Hepatocyte (in vitro differentiated cells): ENCODE measurements at places on chromosomes 11 and 22. TPM values are rescaled to one million over a fixed set of nuclear protein-coding genes. Genes with fewer than 3 reads are reported as not detected.
A peak's percentile ranks its signal among the peaks of the same experiment; 100 is the strongest.

GDPD5 gene
- 5.2 and 7.3 TPM in 2 replicates for total RNA-seq

VSIG10L2 gene
- total RNA-seq, result not detected in 2 replicates

OR51B5 gene
- 0.20 TPM in 1 of 2 replicates, not detected in the other for total RNA-seq

OR5W2 gene
- total RNA-seq, result not detected in 2 replicates

CHADL gene
- total RNA-seq, result 1.00 and 4.5 TPM in 2 replicates

TSGA10IP gene
- not detected in 2 replicates for total RNA-seq

TMEM86A gene
- total RNA-seq, result 1.7 and 2.3 TPM in 2 replicates

CARD16 gene
- 3.1 and 11.9 TPM in 2 replicates for total RNA-seq

LDLRAD3 gene
- 11.8 and 12.2 TPM in 2 replicates for total RNA-seq

PKNOX2 gene
- 3.1 and 4.3 TPM in 2 replicates for total RNA-seq

ART1 gene
- not detected in 2 replicates for total RNA-seq

CLTCL1 gene
- 2.2 and 4.3 TPM in 2 replicates for total RNA-seq

DRICH1 gene
- 0.48 TPM in 1 of 2 replicates, not detected in the other for total RNA-seq

DHCR7 gene
- total RNA-seq, result 140 and 159 TPM in 2 replicates

CLCF1 gene
- 5.5 and 13.2 TPM in 2 replicates for total RNA-seq

GRCh38 chr22:17477391-17477833 is 85.9 kb upstream of the SLC25A18 start:
- DNase-seq, result peak; percentile 62

- peak; percentile 95 for DNase-seq
Observed at GRCh38 chr11:118930094-118930712, 4.5 kb upstream of the BCL9L start.

DNA sequence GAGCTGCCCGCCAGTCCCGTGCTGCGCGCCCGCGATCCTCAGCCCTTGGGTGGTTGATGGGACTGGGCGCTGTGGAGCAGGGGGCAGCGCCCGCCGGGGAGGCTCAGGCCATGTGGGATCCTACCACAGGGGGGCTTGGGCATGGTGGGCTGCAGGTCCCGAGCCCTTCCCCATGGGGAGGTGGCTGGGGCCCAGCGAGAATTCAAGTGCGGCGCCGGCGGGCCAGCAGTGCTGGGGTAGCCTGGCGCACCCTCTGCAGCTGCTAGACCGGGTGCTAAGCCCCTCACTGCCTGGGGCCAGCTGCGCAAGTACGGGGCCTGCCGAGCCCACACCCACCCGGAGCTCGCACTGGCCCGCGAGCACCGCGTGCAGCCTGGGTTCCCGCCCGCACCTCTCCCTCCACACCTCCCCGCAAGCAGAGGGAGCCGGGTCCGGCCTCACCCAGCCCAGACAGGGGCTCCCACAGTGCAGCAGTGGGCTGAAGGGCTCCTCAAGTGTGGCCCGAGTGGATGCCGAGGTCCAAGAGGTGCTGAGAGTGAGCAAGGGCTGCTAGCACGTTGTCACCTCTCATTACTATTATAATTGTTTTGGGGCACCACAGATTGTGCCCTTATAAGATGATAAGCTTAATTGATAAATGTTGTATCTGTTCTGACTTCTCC is 333.2 kb downstream of the CASP12 start:
- DNase-seq, result no peak
